Type B pancreatic cell (in vitro differentiated cells): ENCODE measurements at places on chromosomes 3 and 15.

GRCh38 chr3:156601497-156601896 is 46.6 kb upstream of the SSR3 start:
- no peak for DNase-seq

- DNase-seq: no peak
These were observed 96.4 kb upstream of the SNRPA1 start for GRCh38 chr15:101391431-101391830.

DNA sequence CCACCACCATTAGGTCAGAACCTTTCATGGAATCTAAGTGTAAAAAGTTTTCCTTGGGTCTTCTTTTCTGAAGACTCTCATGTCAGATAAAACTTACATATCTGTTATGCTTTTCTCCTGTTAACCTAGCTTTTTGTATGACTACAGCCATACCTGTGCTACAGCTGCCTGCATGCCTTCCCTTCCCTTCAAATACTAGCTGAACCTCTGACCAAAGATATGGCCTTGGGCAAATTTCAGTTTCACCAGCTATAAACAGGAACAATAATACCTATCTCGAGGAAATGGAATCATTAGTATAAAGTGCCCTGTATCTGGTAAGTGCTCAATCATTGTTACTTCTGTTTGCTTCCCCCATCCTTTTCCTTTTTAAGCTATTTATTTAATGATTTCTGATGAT is 25.0 kb downstream of the GLB1 start:
- no peak for DNase-seq

DNA sequence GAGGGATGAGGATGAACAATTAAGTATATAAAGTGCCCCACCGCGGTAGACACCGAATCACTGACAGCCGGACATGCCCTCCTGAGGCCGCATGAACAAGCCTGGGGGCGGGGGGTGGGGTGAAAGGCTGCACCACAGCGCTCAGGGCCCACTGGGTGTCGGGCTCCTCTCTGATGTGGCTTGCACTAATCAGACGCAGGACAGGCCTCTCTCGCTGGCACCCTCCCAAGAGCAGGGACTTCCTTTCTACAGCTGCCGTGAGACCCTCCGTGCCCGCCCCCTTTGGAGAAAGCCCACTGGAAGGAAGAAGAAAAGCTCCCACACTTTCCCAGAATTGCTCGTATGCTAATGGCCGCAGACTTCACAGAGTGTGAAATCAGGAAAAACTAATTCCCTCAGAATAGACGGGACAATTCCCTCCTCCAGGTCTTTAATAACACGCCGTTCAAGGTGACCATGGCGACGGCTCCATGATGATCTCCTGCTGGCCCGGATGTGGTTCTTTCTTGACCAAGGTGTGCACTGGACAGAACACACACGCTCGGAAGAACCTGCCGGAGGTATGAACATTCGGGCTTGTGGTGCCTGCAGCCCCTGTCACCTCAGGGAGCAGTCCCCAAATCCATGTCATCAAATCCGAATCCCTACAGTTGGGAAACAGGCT is 32.0 kb downstream of the IQSEC1 start:
- no peak for DNase-seq
